ENCODE measurements at places on chromosomes 2 and 18. TPM values are rescaled to one million over a fixed set of nuclear protein-coding genes. Genes with fewer than 3 reads are reported as not detected.

DNA sequence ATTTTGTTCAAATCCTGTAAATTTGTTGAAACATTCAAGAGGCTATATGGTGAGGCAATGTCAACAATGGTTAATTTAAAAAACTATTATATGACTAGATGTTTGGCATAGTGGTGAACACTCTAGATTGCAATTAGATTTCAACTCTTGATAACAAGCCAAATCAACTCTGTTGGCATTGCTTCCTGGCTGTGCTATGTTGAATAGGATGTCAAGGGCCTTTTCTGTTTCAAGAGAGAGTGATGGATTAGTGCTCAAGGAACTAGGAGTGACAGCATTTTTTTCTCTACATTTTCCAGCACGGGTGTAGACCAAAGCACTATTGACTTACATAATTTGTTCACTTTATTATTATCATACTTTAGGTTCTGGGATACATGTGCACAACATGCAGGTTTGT, 172.4 kb upstream of the KCNH7 start:
- ATAC-seq = no peak

DNA sequence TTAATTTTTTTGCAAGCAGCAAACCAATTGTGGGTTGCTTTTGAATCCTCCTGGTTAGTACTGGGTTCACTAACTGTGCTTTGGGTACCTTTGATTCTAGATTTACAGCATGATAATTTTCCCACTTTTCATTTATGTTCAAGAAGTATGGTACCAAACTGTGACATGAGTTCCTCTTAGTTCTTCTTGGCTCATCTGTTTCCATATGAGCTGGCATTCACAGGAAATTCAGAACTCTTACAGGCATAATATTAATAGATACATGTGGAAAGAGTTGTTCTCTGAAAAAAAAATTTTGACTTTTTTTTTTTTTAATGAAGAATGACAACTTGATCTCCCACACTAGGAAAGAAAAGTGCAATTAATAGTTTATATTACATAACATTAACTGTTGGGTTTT, 59.4 kb downstream of the FMNL2 start:
- ATAC-seq = no peak

DNA sequence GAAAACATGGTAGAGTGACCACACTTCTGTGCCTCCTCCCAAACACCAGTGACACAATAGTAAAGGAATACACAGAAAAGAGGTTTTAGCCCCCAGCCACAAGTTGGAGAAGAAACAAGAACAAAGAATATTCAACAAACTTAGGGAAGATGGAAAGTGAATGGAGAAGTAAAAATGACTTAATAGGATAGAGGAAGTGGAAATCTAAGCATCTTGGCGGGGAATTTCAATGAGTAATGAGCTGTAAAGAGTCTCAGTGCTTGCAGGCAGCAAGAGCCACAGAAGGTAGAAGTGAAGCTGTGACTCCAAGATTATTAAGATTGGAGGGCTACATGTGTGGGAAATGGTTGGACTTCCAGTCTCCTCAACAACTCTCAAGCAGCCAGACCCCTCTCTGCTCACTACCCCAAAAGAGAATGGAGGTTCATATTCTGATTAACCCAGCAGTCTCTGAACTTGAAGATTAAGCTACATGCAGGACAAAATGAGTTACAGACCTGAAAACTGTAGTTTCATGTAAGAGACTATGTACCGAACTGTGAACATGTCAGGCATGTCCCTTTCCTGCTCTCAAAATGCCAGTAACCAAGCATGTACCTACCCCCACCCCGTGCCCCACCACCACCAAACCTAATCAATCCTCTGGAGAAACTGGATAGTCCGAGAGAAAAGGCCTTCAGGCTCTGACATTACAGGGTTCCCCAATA, 16.9 kb upstream of the HNRNPLL start:
- ATAC-seq = no peak

DNA sequence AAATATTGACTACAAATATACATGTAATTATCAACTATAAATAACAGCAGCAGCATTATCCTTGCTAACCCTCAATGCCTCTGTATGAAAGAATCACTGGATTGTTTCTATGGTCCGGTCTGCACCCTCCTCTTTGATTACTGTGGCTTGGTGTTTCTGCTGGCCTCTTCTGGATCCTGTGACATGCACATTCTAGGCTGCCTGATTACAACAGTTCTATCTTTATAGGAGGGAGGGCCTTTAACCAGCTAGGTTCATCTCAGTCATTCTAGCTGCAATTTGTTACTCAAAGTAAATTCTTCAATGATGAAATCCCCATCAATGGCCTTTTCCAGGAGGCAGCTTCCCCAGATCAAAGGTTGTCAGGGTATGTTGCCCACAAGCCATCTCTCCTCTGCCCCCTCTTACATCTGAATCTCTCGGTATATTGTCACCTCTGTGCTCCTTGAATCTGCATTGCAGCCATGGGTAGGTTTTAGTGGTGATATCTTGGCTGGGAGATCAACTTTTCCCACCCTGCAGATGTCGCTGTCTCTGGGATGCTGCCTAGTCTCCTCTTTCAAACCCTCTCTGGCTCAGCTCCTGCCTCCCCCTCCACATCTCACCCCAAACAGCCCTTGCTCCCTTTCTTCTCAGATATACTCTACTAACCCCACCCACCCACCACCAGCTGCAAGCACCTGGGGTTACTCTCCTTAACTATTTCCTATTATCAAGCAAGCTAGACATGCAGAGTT, 106.2 kb upstream of the BZW1 start:
- ATAC-seq = no peak

Gene ANKRD62
- total RNA-seq = 0.48 TPM

- ATAC-seq = no peak
Observed at GRCh38 chr2:99336804-99337112, 431 bp upstream of the EIF5B start.

DNA sequence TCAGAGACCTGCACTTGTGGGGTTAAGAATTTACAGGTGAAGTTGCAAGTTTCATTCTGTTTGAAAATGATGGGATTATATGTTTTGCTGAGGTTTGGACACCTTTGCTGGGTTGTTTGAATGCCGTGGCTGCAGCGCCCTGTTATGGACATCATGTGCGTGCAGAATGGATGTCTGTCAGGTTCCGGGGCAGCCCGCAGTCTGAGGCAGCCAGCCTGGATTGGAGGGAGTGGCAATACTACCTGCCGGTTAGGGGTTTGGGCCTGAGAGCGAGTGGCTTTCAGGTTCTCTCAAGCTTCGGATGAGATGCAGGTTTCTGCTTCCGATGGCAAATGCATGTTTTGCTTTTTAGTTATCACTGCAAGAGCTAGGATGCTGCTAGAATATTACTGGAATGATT, 1.1 kb downstream of the CASP8 start:
- ATAC-seq = no peak

- ATAC-seq = no peak
Observed at GRCh38 chr2:211802666-211803065, 735.9 kb downstream of the ERBB4 start.

DNA sequence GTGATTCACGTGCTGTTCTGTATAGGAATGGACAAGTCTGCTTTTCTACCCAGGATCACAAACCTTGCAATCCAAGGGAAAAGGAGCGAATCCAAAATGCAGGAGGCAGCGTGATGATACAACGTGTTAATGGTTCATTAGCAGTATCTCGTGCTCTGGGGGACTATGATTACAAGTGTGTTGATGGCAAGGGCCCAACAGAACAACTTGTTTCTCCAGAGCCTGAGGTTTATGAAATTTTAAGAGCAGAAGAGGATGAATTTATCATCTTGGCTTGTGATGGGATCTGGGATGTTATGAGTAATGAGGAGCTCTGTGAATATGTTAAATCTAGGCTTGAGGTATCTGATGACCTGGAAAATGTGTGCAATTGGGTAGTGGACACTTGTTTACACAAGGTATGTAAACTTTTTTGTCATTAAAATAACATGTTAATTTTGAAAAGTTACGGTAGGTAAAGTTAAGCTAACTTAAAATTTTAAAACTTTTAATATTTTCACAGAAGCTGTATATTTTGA, 33.0 kb downstream of the PPM1B start:
- ATAC-seq = no peak

Gene PLEKHB2
- 30.8 TPM for total RNA-seq

Gene HOXD9
- total RNA-seq = 1.1 TPM

GRCh38 chr18:79805926-79806487, 8.3 kb downstream of the KCNG2 start:
- no peak for ATAC-seq

All from esophagus mucosa (tissue), 1 donor.